Retina (tissue), 1 donor: ENCODE measurements at places on chromosomes 5 and 9.
A peak's percentile ranks its signal among the peaks of the same experiment; 100 is the strongest.

GRCh38 chr5:80463269-80463668 is 24.6 kb upstream of the FAM151B start:
- DNase-seq, result no peak

- DNase-seq, result no peak
These were observed 72.4 kb upstream of the FAM120A start for GRCh38 chr9:93379051-93379450.

DNA sequence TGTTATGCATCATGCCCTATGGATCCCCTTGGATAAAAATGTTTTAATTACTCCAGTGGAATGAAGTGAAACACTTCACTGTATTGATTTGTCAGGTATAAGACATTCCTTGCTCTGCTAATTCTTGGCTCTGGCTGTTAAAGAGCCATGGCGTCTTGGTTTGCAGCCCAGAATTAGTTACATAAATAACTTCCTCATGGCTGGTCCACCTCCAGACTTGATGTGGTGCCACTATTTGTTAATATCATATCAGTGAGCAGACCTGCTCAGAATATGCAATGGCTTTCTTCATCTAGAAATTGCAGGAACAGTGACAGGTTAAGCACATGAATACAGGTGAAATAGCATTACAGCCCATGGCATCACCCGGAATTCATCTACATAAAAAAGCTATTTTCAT is 446.9 kb upstream of the GRIN3A start:
- DNase-seq, result peak; percentile 4

GRCh38 chr9:108376140-108376539 is 479.6 kb downstream of the ACTL7B start:
- DNase-seq, result no peak

DNA sequence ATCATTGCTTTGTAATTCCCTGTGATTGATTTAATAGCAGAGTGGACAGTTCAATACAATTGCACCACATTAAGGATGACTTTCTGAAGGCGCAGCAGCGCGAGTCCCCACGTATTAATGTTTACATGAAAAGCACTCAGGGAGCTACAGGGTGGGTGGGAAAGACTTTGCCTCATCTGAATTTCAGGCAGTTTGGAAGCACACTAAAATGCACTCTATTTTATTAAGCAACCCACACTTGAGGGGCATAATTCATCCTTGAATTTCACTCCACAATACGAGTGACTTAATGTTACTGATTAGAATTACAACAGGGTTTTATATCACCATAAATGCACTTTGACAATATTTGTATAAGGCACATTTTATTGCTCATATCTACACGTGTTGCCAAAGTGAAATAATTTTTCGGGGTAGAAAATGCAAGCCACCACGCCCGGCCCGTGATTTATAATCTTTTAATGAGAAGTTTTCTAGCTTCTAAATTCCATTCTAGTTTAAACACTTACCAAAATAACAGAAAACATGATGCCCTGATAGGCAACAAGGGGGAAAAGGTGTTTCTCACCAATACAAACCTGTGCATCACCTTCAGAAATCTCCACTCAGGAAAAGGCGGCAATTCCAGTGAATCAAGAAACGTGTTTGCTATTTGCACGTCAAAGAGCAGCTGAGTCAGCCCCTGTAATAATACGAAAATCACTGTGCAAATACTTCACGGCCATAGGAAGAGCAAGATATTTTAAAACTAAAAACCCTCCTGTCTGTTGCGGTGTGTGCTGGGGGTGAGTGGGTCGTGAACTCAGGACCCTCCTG is 40.5 kb downstream of the IRX4 start:
- no peak for DNase-seq

DNA sequence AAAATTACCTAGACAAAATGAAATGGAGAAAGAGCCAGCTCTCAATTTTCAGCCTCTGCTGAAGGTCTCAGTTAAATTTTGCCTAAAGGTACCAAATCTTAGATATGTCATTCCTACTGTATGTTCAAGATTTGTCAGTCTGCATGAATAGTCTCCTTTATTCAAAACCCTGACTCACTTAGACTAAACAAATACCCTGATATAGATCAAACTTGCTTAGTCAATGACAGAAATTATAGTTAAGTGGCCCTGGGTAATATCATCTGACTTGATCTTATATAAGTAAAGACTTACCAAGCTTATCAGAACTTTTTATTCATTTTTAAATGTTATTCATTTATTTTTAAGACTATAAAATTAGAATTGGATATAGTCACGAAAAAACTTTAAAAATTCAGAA is 12.2 kb downstream of the MEGF9 start:
- DNase-seq, result no peak

- DNase-seq, result no peak
These were observed 5.6 kb downstream of the PRRX2 start for GRCh38 chr9:129671065-129671464.

DNA sequence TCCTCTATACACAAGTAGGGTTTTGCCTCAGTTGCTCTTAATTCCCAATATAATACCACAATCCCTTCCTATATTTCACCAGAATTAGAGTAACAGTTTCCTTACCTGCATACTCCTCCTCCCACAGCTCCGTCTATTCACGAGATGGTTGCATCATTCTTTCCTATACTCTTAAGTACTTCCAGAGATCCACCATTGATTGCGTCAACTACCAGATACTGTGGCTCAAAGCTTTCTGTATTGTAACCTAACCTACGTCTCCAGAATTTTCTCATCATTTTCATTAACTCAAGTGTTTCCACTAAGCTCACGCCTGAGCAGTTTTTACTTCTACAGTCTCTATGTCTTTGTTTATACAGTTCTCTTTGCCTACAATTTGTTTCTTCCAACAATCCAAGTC is 31.2 kb upstream of the MINAR2 start:
- DNase-seq, result no peak

DNA sequence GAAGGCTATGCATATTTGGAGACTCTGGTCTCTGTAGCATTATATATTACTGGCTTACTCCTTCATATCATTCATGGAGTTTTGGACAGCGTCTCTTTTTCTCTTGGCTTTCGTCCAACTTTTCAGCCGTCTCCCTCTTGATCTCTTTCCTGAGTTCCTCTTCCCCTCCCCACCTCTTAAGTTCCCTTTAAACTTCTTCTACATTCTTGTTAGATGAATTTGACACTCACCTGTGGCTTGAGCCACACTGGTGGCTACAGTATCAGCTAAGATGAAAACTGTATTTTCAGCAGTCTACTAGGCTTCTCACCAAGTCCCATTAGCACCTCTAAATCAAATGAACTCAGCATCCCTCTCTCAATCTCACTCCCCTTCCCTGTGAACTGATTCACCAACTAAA is 128.1 kb downstream of the STARD4 start:
- DNase-seq, result no peak

DNA sequence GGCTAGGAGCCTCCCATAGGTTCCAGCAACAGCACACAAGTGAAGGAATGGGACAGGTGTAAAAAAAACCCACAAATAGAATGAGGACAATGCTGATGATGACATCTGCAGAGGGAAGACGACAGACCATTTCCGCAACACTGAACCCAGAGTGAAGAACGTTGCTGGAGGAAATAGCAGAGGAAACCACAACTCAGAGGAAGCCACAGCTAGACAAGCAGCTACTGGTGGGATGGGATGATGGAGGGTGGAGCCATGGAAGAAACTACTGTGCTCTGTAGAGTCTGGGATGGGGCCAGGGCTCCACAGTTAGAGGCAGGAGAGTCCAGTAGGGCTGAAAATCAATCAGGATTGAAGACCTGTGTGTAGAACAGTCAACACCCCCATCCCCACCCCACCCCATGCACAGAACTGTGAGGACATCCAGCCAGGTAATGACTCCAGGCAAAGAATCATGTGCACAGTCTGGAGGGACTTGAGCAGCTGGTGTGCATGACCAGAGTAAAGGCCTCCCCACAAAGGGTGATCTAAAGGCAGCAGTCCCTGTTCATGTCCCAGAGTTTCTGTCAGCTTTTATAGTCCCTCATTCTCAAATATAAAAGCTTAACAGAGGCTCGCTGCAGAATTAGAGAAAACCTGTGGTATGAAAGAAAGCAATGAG is 65.2 kb upstream of the SPIN1 start:
- DNase-seq, result no peak
